ENCODE measurements at places on chromosomes 11 and 22.

DNA sequence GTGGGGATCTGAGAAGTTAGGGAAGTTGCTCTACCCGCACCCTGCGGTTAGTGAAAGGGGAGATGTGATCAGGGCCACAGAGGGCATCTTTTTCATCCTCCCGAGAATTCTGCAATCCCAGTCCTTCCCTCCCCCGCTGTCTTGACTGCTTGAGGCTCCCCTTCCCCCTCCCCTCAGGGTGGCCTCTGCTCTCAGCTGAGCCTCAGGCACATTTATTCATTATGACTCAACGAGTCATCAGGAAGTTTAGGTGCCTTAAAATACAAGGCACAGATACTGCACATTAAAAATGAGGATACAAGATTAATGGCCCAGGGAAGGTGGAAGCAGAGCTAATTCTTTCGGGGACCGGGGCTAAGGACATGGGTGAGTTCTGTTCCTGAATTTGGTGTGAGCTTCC lies 104.0 kb downstream of the CACNA1I start:
- DNase-seq, result no peak

- DNase-seq, result no peak
Observed at GRCh38 chr11:132914600-132914999, 617.7 kb downstream of the OPCML start.

GRCh38 chr22:48980409-48980808 lies 847.3 kb downstream of the BRD1 start:
- no peak for DNase-seq

DNA sequence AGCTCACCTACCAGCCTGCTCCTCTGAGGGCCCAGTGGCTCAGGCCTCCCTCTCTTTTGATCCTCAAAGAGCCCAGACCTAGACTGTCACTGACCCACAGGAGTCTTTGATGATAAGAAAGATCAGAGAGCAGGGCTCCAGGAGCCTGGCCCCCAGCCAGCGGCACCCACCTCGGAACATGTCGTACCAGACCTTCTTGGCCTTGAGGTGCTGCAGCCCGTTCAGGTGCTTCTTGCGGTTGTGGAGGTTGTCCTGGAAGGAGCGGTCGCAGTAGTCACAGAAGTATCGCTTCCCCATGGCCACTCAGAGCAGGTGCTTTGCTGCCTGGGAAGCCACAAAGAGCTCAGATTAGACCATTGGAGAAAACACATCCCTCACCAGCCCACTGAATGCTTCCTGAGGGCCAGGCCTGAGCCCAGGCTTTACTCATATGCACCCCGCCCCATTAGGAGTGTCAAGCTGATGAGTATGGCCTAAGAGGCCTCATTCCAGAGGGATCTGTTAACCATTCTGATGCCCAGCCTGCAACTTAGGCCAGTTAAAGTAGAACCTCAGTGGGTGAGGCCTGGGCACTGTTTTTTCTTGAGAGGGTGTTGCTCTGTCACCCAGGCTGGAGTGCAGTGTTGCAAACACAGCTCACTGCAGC lies 18.4 kb downstream of the ZMAT5 start:
- no peak for DNase-seq

DNA sequence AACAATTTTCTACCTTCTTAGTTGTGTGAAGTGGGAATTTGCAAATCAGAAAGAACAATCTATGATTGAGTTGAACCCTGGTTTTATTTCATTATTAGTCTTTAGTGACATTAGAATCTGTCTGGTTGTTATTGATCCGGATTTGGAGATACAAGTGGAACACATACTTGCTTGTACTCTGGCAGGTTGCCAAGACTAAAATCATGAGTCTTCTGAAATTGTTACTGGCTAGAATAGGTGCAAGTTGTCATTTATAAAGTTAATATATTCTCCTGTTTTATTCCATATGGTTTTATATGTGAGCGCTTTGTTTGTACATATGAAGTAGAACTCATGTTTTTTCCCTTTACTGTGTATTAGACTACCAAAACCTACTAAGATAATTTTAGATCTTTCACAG lies 23.0 kb downstream of the CCDC15 start:
- DNase-seq, result no peak

GRCh38 chr22:47225080-47225930 lies 462.9 kb downstream of the TBC1D22A start:
- no peak for DNase-seq

- DNase-seq, result no peak
Observed at GRCh38 chr11:65538232-65538914, 13.5 kb downstream of the SCYL1 start.

- DNase-seq, result no peak
Observed at GRCh38 chr11:10551290-10551592, 10.3 kb upstream of the RNF141 start.

DNA sequence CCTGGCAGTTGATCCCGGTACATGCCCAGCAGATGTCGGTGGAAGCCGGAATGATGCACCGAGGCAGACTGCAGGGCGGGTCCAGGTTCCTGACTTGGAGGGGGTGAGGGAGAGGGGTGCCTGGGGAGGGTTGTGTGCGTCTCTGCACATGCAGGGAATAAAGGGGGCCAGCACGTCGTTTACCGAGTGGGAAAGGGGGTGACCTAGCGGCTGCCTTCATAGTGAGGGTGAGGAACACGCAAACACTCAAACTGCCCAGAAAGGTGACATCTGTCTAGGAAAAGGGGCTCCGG lies 801.7 kb downstream of the TBC1D22A start:
- no peak for DNase-seq

GRCh38 chr11:112280268-112281126 lies 19.8 kb upstream of the PLET1 start:
- peak; percentile 41 for DNase-seq

- no peak for DNase-seq
Observed at GRCh38 chr11:81421251-81421860, 1312.3 kb downstream of the FAM181B start.

GRCh38 chr11:125874556-125875124 lies 12.8 kb upstream of the HYLS1 start:
- no peak for DNase-seq

GRCh38 chr11:120807414-120808150 lies 216.3 kb upstream of the TBCEL start:
- DNase-seq, result no peak

- no peak for DNase-seq
Observed at GRCh38 chr11:101277036-101277435, 147.4 kb upstream of the PGR start.

DNA sequence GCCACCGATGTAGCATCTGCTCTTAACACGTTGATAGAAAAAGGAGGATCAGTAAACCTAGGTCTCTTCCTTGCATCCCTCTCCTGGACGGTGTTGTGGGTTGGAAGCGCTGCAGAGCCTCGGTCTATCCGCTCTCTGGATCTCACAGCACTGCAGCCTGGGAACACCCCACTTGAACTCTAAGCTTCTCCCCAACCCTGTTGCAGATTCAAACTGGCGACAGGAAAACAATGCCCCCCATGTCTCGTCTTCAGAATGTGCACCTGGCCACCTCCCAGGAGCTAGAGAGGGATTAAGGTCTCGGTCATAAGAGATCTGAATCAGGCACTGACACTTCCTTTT lies 454 bp downstream of the TMEM218 start:
- DNase-seq, result no peak

DNA sequence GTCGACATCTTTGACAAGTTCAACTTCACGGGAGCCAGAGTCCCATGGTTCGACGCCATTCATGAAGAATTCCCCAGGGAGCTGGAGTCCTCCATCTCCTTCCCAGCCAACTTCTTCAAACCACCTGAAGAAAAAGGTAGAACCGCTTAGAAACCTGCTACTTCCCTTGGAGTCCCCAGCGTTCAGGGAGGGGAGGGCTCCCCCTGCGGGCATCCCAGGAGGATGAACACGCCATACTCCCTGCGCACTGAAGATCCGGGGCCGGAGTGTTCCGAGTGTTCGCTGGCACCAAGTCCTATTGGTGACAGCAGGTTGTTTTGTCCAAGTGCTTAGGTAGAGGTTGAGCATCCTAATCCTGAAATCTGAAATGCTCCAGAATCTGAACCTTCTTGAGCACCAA lies 51.7 kb upstream of the PRODH start:
- DNase-seq, result no peak

- DNase-seq, result no peak
Observed at GRCh38 chr11:69051381-69052342, 2.9 kb downstream of the TPCN2 start.

- no peak for DNase-seq
Observed at GRCh38 chr11:75663808-75664207, 5.0 kb downstream of the MAP6 start.

- no peak for DNase-seq
Observed at GRCh38 chr11:103968685-103969084, 67.8 kb upstream of the DDI1 start.

- no peak for DNase-seq
Observed at GRCh38 chr11:45104006-45104789, 42.2 kb upstream of the PRDM11 start.

DNA sequence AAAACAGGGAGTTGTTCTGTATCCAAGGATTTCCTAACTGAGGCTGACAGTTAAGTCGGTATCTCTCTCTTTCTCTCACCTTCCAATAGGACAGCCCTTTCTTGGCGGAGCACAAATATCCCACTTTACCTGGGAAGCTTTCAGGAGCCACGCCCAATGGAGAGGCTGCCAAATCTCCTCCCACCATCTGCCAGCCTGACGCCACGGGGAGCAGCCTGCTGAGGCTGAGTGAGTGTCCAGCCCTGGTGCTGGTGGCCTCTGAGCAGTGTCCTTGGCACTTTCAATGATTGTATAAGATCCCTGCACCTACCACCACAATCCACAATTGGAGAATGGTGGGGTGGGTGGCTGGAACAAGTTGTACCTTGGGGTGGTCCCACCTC lies 33.7 kb downstream of the CYB5R2 start:
- no peak for DNase-seq

GRCh38 chr11:40281052-40281580 lies 1178.3 kb downstream of the LRRC4C start:
- no peak for DNase-seq

GRCh38 chr11:10943968-10944367 lies 86.1 kb upstream of the ZBED5 start:
- no peak for DNase-seq

DNA sequence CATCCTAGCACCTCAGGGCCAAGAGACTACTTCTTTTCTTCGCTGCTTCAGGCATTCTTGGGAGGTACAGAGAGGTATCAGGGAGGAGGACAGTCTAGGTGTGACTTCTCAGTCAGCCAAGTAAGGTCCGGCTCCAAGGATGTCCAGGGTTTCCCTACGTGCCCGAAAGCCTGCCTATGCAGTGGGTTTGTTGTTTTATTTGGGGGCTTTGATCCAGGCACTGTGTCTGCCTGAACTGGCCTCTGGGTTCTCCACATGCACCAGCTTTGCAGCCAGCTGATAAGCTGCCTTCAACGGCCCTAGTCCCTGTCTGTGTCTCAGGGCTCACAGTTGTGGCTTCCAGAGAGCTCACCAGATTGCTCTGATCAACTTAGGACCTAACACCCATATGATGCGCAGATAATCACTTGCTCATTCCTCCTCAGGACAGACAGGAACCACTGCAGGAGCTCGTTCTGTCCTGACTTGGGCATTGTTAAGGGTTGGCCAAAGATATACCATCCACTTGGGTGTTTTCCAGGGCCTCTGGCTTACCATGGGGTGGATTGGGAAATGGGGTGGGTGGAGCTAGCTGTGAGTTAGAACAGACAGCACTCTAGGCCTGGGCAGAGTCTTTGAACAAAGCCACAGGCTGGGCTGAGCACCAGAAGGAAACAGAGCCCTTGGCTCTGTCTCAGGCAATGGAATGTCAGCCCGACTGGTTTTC lies 45.5 kb upstream of the CRYBB3 start:
- DNase-seq, result no peak

DNA sequence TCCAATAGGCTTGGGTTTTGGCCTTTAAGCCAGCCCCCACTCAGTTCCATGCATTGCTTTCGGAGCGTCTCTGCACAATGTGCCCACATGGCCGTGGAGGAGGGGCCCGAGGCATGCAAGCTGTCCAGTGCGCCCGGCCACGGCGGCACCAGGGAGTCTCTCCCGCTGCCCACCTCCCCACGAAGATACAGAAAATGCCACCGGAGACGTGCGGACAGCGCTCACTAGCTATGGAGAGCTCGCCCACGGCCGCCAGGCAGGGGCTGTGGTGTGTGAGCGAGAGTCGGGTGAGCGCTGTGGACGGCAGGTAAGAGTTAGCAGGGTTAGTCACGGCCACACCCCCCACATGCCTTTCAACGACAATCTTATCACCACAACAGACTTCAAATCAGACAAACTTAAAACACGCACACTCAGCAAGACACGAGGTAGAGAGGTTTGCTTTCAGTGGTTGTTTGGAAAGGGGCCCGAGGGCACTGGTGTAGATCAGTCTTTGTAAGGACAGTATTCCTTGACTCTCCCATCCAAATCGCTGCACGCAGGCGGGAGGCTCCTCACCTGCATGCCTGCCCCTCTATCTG lies 18.7 kb upstream of the BID start:
- no peak for DNase-seq

DNA sequence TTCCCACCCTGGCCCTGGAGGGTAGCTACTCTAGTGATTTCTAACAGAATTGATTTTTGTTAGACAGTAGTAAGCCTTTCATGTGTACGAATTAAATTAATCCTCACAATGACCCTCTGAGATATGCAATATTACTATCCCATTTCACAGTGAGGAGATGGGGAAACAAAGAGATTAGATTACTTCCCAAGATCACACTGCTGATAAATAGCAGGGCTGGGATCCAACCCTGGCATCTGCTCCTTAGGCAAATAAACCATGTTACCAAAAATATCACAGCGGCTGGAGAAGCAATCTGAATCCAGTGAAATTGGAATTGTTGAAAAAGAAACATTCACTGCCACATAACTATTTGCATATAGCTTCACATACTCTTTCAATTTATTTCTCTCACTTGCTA lies 12.8 kb upstream of the CAVIN3 start:
- no peak for DNase-seq

DNA sequence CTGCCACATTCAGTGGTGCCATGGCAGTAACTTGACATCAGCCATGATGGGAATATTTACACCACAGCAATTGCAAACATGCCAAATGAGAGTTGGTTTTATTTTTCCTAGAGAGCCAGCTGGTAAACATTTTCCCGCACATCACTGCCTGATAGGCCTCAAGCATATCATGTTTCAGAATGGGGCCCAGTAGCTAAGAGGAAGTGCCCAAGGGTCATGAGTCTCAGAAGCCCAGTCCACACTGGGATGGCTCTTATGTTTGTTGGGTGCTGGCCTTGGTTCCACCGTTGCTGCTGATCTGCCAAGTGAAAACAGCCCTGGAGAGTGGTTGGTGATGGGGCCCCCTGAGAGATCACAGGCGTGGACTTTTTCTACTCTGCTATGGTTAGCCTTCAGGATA lies 64.3 kb upstream of the NAV2 start:
- DNase-seq, result no peak

All from activated T-helper 1 cell treated with anti-CD3 and anti-CD28 coated beads, Interleukin-2, amount 50 U/mL, for 16 hours (primary cell).